ENCODE measurements at places on chromosomes 5 and 9.

DNA sequence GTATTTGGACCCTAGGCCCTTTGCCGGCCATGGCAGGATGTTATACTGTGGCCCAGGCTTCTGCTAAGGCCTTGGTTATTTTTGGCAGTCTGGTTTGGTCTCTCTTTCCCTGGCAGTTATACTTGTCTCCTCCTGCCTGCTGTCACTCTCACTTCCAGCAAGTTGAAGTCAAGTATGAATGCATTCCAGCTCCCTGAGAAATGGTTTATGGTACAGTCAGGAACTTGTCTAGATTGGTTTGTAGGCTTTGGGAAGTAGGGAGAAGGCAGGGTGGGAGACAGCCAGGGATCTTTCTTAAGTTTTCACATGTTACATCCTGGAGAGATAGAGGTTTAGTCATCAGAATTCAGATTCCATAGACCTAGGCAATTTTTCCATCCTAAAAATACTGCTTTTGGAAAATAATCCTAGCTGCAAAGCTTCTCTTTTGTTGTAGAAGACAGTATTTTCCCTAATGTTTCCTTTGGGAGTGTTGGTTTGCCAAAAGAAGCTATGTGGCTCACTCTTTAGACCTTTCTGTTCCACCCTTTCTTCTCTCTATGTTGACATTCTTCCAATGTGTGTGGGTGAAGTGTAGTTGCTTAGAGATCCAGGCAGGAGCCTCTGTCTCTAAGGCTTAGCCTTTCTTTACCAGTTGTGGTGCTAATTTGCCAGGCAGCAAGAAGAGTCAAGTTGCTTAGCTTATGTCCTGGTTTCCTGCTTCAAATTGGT, 2.5 kb upstream of the KDM3B start:
- DNase-seq, result no peak

DNA sequence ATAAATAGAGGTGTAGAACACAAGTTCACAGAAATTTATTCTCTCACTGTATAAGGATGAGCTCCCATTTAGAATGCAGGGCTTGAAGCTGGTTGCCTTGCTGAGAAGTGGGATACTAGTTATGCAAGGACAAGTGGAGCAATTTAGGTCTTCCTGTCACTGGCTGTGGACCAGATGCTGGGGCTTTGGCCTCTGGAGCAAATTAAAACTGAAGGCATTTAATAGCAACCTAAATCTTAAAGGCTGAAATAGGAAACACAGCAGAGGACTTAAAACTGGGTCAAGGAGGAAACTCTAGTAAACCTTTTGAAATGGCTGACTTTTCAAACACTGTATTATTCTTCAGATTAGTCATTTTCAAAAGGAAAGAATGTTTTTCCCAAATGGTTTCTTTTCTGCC, 319.4 kb downstream of the RAB3C start:
- no peak for DNase-seq

DNA sequence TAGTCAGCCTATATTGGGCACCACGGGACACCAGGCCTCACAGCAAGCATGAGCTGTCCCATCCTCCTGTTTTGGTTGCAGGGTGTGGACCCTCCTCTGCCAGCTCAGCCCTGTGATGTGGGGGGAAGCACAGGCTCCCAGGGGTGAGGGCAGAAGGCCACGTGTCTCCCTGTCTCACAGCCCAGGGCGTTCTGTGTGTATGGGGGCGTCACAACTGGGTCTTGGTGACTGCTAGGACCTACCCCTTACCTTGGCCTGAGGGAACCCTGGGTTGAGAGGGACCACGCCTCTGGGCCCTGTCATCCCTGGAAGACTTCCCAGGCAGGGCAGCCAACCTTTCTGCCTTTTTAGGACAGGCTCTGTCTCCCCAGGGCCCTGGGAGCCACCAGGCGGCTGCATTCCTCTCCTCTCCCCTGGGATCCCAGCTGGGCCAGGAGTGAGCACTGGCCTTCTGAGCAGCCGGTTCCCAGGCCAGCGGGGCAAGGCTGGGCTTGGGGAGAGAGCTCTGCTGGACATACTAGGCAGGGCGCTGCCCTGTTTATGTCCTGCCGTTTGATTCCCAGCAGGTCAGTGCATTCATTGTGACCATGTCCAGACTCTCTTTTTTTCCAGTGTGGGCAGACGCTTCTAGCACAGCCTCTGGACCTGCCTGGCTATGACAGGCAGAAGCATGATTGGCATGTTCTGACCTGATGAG, 97.4 kb downstream of the DAB2IP start:
- DNase-seq, result no peak

GRCh38 chr9:78112004-78112403, 80.4 kb upstream of the GNAQ start:
- no peak for DNase-seq

GRCh38 chr9:117543089-117543488, 128.2 kb upstream of the ASTN2 start:
- DNase-seq, result no peak

- DNase-seq, result no peak
Observed at GRCh38 chr5:32042551-32042961, 131.6 kb downstream of the GOLPH3 start.

All from NCI-H446 (cell line).